A549 (cell line): ENCODE measurements at places on chromosomes 12 and 14. TPM values are rescaled to one million over a fixed set of nuclear protein-coding genes. Genes with fewer than 3 reads are reported as not detected.

- no peak for DNase-seq
These were observed 52.1 kb downstream of the LRCOL1 start for GRCh38 chr12:132558042-132558856.

- no peak for DNase-seq
These were observed 72.7 kb downstream of the MYRFL start for GRCh38 chr12:69897744-69898143.

DNA sequence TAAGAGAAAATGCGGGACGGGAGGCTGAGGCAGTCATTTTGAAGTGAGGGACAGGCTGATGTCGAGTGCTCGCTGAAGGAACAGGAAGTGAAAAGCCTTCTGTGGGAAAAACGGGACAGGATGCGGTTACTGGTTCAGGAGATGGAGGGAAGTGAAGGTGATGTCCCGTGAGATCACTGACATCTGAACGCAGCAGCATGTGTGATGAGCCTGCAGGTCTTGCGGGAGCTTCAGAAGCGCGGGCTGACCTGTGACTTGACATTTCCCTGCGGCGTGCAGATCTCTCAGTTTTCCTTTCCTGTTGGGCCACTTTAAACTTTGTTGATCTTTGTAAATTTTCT lies 77.8 kb downstream of the DDX51 start:
- DNase-seq, result no peak

DNA sequence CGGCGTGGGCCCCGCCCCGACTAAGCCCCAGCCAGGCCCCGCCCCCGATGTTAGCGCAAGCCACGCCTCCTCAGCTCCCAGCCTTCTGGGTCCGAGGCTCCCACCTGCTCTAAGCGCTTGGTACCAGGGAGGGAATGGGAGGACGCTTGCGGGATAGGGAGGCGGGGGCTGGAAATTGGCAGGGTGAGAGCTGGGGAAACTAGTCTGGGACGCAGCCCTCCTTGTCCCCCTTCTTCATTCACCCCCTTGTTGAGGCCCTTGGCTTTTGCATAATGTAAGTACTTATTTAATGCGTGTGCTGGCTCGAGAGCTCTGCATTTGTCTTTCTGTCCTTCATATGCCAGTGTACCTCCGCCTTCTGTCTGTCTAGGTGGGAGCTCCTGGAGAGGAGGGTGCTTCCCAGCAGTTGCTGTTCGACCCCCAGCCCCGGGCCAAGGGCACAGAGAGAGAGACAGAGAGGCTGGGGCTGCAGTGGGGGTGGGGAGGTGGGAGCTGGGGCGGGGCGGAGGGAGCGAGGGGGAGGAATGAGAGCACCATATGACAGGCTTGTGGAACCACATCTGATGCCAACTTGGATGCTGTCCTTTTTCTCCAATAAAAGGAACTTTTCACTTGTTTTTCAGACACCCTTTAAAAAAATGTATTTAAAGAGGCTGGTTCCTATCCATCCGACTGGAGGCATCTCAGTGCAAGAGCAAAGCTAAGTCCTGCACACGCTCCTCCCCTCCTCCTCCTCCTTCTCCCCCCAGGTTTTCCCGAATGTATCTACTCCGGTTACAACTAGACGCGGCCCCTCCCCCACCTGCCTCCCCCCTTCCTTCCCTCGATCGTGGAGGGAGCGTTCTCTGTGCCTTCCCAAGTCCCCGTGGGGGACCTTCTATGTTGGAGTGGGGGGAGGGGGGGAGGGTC lies 25.6 kb upstream of the MAP1LC3B2 start:
- DNase-seq, result peak; percentile 95

The PZP gene
- polyA plus RNA-seq, result not detected in 3 replicates

- DNase-seq, result no peak
These were observed 101.5 kb downstream of the RPAP3 start for GRCh38 chr12:47604221-47604873.

- DNase-seq, result no peak
These were observed 88.2 kb downstream of the TBC1D30 start for GRCh38 chr12:64912516-64913255.

GRCh38 chr14:104650057-104650980 lies 39.1 kb upstream of the INF2 start:
- DNase-seq, result peak; percentile 53

The LAG3 gene
- 1.6 to 2.3 TPM (median 1.7 TPM) in 3 replicates for polyA plus RNA-seq

The OTOGL gene
- polyA plus RNA-seq, result not detected in 3 replicates

The C12orf60 gene
- polyA plus RNA-seq, result 2.0 to 2.4 TPM (median 2.2 TPM) in 3 replicates

DNA sequence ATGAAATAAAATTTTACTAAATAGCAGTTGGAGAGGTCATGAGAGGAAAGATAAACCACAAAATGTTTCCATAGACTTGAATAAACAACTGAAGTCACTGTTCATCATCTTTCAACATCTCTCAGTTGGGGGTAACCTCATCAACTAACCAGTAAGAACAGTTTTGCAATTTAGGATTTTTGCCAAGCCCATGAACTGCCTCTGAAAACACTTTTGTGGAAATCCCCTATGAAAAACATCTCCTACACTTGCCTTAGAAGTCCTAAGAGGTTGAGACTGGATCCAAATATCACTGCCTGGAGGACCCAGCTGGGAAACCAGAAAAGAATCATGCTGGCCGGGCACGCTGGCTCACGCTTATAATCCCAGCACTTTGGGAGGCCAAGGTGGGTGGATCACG lies 273.1 kb downstream of the C12orf50 start:
- DNase-seq, result peak; percentile 6

DNA sequence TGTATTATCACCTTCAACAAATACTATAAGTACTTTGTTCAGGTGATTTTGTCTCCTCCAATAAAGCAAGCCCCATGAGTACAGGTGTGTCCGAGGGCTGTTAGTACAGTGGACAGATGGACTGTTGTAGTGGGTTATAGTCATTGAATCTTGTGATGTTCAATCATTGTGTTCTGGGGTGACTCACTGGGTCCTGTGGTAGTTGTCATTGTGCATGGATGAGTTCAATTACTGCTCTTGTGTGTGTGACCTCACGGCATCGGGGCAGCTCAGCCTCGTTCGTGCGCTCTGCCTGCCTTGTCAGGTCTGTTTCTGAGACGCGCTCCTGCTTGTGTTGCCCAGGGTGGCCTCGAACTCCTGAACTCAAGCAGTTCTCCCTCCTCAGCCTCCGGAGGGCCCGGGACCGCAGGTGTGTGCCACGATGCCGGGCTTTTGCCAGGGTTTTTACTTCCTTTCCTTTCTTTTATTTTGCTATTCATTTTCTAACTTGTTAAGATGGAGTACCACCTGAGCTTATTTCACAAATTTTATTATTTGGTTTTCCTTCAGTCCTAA lies 72.2 kb downstream of the DDX51 start:
- DNase-seq, result no peak

The ANO2 gene
- not detected in 3 replicates for polyA plus RNA-seq

- DNase-seq, result no peak
These were observed 31.7 kb downstream of the KDM2B start for GRCh38 chr12:121549075-121549474.

DNA sequence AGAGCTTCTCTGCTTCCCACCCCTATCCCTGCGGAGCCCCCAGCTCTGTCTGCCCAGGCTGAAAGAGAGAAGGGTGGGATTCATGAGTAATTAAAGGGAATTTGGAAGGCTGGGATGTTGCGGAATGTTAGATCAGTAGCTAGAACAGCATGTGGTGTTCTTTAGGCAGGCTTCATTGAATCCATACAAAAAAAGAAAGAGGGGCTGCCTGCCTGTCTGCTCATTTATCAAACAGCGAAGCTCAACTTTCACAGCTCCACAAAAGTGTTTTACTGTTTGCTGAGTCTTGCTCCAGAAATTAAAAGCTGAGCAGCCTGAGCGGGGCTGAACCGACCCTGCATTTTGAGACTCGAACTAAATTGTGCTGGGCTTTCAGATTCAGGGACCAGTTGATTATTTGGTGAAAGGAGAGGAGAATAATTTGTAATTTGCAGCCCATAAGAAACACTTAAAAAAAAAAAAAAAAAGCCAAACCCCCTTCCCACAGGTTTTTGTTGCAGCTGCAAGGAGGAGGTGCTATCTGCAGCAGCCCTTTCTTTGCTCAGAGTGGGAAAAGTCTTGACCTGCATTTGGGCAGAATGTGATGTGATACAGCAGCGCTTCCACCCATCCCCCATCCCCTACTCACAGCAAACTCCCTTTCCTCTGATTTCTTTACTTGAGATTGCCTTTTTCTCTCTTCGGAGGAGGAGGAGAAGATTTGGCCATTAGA lies 89.7 kb downstream of the RFX4 start:
- no peak for DNase-seq

The C12orf42 gene
- polyA plus RNA-seq, result not detected in 3 replicates
